ENCODE measurements at places on chromosomes 16 and 17. TPM values are rescaled to one million over a fixed set of nuclear protein-coding genes. Genes with fewer than 3 reads are reported as not detected.

DNA sequence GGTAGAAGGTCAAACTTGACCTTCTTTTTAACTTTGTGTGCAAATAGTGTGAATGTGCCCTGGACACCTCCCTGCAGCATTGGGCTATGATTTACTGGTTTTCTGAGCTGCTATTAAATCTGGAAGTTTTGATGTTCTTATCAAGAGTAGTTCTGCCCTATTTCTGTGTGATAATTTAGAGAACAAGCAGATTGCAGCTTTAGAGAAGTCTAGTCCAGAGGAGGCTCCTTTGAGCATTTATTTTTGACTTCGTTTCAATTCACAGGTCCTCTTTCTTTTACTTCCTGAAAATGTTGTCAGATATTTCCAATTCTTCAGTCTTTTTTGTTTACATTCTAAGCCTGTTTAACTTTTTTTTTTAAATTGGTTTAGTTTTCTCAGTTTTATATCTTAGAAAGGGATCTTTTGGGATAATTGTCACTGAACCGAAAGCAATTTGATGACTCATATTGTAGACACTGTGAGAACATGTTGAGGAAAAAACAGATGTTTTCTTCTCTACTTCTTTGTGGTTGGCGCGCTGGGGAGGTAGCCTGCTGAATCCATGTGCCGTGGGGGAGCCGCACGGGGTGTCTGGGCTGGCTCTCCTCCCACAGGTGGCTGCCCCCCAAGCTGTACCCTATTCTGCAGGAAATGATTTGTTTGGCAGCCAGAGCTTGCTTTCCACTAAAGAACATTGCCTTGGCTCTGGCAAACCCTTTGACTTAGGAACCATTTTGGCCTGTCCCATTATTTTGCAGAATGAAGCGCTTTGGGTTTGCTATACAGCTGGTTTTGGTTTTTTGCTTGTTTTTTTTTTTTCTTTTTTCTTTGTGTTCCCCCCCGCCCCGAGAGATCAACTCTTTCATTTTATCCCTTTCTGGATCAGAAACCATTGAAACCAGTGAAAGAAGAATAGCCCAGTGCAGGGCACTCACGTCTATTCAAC, 53.4 kb downstream of the MFSD11 start:
- no peak for DNase-seq

GRCh38 chr17:43935204-43935925, 6.9 kb downstream of the PPY start:
- no peak for DNase-seq

- DNase-seq, result no peak
These were observed 6.9 kb upstream of the KRT17 start for GRCh38 chr17:41631025-41631897.

- DNase-seq, result no peak
These were observed 436.7 kb downstream of the KIF2B start for GRCh38 chr17:54259476-54259875.

GRCh38 chr17:66451188-66452149, 149.1 kb downstream of the PRKCA start:
- DNase-seq, result no peak

Gene PIEZO1
- 179 TPM for total RNA-seq

Gene ITGAX
- total RNA-seq, result 32.9 TPM

Gene SPATA22
- not detected for total RNA-seq

- no peak for DNase-seq
These were observed 17.0 kb downstream of the KCTD2 start for GRCh38 chr17:75064040-75064439.

DNA sequence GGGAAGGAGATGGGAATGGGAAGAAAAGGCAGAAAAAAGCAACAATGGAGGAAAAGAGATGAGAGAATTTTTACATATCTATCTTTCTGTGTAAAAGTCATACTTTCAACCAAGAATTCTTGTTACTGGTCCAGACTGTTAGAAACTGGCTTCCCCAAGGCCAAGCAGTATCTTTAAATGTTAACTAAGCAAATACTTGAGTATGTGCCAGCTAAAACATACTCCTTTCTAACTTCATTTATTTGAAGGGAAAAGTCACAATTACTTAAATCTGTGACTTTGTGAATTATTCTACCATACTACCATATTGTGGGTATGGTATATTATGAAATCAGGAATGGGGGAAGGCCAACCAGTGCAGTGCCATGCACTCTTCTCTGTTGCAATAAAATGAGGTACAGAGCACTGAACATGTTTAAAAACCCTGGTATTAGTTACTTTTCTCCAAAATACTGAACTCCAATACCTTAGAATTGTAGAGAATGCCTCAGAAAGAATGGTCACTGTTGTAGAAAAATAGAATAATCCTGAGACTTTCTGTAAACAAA, 92.3 kb upstream of the C17orf78 start:
- no peak for DNase-seq

Gene CCDC154
- 0.81 TPM for total RNA-seq

DNA sequence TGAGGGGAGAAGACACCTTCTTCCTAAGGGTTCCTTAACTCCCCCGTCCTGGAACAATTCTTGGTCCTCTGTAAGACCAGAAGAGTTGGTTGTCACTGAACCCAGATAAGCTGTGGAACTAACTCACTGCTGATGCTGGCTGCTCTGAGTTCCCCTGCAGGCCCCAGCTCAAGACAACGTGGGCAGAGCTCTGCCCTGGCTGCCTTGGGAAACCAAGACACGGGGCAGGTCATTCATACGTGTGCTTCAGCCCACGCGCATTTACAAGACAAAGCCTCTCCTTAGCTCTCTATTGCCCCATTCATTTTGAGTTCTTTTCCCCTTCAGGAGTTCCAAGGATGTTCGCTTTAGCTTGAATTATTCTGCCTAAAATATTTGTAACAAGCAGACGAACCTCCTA, 3.4 kb upstream of the NAT9 start:
- DNase-seq, result no peak

DNA sequence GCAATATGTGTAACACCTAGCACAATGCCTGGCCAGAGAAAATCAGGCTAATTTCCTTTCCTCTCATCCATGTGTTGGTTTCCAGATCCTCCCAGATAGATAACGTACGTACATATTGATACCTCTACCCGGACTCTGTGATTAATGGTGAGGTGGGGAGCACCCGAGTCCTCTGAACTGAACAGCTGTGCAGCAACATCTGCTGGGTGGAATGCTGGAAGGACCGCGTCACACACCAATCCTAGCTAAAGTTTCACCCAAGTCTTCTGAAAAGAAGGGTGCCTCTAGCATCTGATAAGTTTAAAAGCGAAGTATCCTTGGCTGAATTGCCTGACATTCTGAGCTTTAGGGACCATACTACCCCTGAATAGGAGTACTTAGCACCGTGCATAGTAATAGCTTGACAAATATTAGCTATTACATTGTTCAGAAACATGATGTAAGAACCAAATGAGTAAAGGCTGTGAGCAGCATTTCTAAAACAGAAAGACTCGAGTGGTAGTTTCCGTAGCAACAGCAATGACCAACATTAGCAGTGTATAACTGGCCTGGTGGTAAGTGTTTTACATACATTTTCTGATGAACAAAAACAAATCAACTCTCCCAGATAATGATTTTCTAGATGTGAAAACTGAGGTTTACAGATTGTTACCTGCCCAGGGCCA, 91.4 kb downstream of the SYCE1L start:
- DNase-seq, result no peak

Gene CACNG3
- not detected for total RNA-seq

GRCh38 chr16:27726621-27727261, 176.8 kb downstream of the KATNIP start:
- no peak for DNase-seq

DNA sequence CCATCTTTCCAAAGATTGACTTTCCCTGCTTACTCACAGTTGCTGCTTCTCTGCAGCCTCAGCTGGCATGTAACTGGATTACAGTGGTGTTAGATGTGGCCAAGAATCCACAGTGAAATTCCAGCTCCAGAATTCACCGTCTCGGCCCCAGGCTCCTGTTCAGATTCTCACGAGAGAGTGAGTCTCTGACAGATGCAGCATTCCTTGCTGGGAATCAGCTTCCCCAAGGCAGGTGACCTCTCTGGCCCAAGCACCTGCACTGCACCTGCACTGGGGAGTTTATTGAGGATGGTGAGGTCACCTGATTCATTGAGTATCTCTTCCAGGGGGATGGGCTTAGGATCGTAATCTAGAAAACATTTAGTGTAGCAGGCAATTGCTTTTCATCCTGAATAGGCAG, 600.5 kb upstream of the RBFOX1 start:
- no peak for DNase-seq

DNA sequence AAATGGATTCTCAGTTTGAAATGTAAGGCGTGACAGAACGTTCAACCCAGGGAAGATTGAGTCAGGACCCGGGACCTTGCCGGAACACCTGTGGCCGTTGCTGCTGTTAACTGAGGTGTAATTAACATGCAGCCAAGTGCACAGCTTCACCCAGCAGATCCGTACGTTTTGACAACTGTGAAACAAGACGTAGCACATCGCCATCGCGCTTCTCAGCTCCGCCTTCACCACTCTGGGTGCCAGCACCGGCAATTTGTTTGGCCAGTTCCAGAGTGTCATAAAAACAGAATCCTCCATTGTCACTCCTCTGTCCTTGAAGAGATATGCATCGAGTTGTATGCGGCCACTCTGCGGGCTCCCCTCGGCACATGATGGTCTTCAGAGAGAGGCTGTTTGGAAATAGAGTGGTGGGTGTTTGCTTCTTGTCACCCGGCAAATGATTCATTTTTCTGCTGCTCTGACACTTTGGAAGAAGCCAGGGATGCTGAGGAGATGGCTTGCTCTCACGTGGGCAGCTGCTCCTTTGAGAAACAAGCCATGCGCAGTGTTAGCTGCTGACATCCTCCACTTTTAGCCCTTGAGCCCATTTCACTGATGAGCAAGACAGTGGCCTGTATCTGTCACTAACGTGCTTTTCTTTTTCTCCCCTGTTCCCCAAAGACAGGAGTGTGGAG, 22.6 kb downstream of the NAA60 start:
- DNase-seq, result no peak

DNA sequence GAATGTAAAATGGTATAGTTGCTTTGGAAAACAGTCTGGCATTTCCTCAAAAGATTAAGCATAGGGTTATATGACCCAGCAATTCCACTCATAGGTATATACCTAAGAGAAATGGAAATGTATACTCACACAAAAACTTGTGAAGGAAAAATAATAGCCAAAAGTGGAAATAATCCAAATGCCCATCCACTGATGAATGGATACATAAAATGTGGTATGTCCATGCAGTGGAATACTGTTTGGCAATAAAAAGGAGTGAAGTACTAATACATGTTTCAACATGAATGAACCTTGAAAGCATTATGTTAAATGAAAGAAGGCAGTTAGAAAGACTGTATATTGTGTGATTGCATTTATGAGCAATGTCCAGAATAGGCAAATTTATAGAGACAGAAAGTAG, 25.1 kb downstream of the NUP93 start:
- DNase-seq, result no peak

GRCh38 chr17:1573932-1574696, 11.5 kb upstream of the PITPNA start:
- DNase-seq, result peak; percentile 55

Gene PPL
- 28.8 TPM for total RNA-seq

- no peak for DNase-seq
These were observed 13.8 kb downstream of the LPO start for GRCh38 chr17:58252141-58252540.

DNA sequence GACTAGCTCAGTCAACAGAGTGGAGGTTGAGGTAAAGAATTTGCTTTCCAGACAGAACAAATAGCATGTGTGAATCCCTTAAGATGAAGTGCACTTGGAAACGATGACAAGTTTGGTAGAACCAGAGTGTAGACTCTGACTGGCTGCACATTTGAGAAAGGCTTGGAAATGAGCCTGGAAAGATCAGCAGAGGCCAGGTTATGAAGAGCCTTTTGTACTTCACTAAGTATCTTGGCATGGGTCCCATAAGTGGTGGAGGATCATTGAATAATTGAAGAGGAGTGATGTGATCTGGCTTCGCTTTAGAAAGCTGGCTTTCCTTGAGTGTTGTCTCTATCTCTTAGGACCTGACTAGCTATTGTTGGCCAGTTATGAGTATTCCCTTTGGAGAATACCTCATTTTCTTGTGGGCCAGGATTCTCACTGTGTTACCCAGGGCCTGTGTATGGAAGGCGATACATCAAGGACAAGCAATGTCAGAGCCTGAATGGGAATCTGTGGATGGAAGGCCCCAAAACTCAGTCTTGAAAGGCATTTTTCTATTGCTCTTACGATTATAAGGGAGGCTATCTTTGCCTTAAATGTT, 329.8 kb downstream of the UTP18 start:
- DNase-seq, result no peak

DNA sequence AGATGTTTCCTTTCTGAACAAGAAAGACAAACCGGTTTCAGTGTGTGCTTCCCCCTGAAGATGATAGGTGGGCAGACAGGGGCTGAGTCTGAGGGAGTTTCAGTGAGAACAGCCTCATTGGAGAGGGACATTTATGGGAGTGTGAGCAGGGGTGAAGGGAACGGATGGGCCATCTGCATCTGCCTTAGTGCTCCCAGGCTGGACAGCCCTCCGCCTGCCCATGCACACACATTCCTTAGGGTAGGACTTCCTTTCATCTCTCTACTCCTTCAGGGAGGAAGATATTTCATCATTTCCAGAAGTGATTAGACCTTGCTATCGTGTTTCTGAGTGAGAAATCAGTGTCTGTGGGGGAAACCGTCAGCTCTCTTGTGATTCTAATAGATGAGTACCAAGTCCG, 3.8 kb downstream of the SHISA6 start:
- DNase-seq, result no peak

Gene AANAT
- total RNA-seq, result not detected

DNA sequence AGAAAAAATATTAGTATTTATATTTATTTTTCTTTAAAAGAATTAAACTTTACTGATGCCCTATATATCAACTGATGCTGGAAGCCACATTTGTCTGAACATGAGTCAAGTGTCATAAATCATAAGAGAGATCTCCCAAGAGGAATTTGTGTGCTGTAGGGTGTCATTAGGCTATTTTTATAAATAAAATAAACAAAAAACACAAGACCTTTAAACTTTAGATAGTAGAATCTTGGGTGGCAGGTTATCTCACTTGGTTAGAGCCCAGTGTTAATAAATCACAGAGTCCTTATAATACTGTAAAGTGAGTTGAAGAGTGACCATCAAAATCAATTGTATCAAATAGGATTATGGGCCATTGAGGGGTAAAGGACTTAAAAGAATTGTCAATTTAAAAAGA, 21.3 kb upstream of the CPD start:
- DNase-seq, result no peak

GRCh38 chr17:45269912-45270311, 8.0 kb upstream of the SPATA32 start:
- no peak for DNase-seq

Gene TBC1D26
- not detected for total RNA-seq
